Hippocampal formation (tissue), 2 donors: ENCODE measurements at places on chromosomes 16 and 17.

GRCh38 chr17:33416131-33416530 lies 123.0 kb upstream of the ASIC2 start:
- no peak for DNase-seq

- no peak for DNase-seq
Measured at GRCh38 chr17:58305626-58306025, 23.0 kb downstream of the TSPOAP1 start.

DNA sequence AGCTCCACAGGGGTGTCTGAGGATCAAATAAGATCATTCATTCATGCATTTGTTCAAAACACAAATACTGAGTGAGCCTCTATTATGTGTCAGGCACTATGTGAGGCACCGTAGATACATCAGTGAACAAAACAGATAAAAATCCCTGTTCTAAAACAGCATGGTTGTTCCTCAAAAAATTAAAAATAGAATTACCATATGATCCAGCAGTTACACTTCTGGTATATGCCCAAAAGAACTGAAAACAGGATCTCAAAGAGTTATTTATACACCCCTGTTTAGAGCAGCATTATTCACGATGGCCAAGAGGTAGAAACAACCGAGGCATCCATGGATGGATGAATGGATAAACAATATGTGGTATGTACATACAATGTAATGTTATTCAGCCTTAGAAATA lies 15.4 kb downstream of the PIPOX start:
- no peak for DNase-seq

DNA sequence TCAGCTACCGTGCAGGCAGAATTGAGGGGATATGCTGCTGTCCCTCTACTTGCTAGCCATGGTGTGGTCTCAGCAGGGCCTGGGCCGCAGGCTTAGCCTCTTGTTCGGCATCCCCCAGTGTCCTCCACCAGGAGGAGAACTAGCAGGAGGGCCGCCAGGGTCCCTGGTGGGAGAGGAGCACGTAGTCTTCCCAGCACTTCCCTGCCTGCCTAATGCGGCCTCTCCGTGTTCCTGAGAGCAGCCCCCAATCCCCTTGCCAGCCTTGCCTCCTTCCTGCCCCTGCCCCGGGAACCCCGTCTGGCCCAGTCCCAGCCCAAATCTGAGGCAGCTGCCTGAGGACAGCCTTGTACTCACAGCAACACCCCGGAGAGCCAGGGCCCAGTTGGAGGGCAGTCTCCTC lies 38.1 kb downstream of the PLD6 start:
- no peak for DNase-seq

- no peak for DNase-seq
Measured at GRCh38 chr17:296906-297690, 55.5 kb downstream of the RPH3AL start.

GRCh38 chr17:77434136-77435114 lies 293.7 kb downstream of the SEC14L1 start:
- DNase-seq, result no peak

- DNase-seq, result no peak
Measured at GRCh38 chr17:68095205-68095811, 59.8 kb downstream of the KPNA2 start.

DNA sequence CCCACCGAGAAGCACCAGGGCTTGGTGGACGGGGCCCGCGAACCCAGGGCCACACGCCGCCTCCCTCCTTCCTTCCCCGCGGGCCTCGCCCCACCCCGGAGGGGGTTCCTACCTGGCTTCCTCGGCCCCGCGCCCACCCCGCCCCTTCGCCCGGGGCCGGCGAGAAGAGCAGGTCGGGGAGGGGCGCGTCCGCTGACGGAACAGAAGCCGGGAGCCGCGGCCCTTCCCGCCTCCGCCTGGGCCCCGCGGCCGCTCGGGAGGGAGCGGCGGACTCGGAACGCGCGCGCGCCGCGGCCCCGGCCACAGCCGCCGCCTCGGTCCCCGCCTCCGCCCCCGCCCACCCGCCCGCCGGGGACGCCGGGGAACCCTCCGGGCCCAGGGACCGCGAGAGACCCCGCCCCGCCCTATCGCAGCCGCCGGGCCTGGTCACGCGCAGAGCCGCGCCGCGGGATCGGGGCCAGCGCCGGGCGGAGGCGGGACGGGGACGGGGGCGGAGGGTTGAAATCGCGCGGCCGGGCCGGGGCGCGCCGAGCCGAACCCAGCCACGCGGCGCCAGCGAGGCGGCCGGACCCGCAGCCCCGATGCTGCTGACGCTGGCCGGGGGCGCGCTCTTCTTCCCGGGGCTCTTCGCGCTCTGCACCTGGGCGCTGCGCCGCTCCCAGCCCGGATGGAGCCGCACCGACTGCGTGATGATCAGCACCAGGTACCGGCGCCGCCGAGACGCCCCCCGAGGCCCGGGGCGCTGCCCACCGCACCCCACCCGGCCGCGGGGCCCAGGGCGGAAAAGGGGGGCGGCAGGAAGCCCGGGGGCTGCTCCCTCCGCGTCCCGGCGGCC lies at the start of gene TLCD3A:
TLCD3A (plus strand) TSS at position 530 of the 835 bp plus-strand sequence; CDS start at position 582, 52 bp downstream.
- DNase-seq, result peak; percentile 39

GRCh38 chr17:3712811-3713463 lies 10.8 kb upstream of the HASPIN start:
- DNase-seq, result no peak

GRCh38 chr17:5511401-5512225 lies 25.2 kb downstream of the MIS12 start:
- DNase-seq, result no peak

- DNase-seq, result no peak
Measured at GRCh38 chr17:381516-381915, 28.9 kb upstream of the RPH3AL start.

GRCh38 chr17:74566132-74566753 lies 1.1 kb downstream of the CD300H start:
- no peak for DNase-seq

- DNase-seq, result peak; percentile 43
Measured at GRCh38 chr17:11140043-11140442, 101.0 kb upstream of the SHISA6 start.

GRCh38 chr17:65485388-65486299 lies 75.8 kb downstream of the AXIN2 start:
- DNase-seq, result no peak

- peak; percentile 17 for DNase-seq
Measured at GRCh38 chr17:81291662-81292061, 3.4 kb downstream of the SLC38A10 start.
